ENCODE measurements at places on chromosomes 4 and X.

- DNase-seq = no peak
These were observed 2747.1 kb downstream of the PCDH7 start for GRCh38 chr4:33467291-33467690.

DNA sequence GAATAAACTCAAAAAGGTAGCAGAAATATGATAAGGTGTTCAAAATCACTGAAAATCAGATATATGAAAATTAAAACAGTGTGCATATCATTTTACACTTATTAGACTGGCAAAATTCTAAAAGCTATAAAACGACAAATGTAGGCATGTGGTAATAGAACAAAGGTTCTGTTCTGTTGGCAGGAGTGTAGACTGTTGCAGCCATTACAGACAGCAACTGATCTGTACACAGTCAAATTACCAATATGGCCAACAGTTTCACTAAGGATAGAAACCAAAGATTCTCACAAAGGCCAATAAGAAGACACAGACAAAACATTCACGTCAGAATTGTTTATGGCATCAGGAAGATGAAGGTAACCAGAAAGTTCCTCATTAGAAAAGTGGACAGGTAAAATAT, 112.8 kb upstream of the PLS3 start:
- no peak for DNase-seq

DNA sequence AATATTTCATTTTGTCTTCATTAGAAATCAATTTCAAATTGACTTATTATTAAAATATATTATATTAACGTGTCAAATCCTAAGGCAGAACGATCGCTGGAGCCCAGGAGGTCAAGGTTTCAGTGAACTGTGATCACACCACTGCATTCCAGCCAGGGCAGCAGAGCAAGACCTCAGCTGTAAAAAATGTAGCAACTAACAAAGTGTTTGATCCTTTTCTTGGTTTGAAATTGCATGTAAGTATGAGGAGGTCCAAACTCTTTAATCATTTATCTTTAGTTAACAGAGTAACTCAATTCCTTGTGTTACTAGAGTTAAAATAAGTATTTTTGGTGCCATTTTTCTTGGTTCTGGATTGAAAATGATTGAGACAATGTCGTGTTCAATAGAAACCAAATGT, 1033.9 kb downstream of the NLGN4X start:
- no peak for DNase-seq

DNA sequence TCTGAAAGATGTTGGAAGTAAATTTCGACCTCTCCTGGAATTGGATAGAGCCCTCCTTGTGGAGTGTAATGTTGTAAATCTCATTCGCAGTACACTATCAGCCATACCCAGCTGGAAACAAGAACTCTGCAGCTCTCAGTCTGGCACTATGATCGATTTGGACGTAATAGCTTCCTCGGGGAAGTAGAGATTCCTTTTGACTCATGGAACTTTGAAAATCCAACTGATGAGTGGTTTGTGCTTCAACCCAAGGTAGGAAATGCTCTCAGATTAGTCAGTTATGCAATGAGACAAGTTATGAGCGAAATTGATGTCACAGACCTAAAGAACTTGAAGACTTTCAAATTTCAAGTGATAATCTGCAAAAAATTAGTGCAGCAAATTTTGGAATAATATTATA, 103.9 kb downstream of the SYTL5 start:
- no peak for DNase-seq

GRCh38 chrX:101360390-101360789, 11.8 kb upstream of the TIMM8A start:
- DNase-seq = no peak
